ENCODE measurements at places on chromosomes 1 and 21.

GRCh38 chr1:224430511-224431113 is 4.0 kb downstream of the WDR26 start:
- peak; percentile 41 for DNase-seq

DNA sequence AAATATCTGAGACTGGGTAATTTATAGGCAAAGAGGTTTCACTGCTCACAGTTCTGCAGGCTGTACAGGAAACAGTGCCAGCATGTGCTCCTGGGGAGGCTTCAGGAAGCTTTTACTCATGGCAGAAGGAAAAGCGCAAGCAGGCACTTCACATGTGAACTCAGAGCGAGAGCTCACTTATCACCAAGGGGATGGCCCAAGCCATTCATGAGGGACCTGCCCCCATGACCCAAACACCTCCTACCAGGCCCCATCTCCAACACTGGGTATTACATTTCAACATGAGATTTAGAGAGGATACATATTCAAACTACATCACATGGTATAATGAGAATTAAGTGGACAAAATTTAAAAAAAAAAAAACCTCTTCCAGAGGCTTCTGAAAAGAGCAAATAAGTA is 13.7 kb downstream of the WASF2 start:
- DNase-seq: no peak

DNA sequence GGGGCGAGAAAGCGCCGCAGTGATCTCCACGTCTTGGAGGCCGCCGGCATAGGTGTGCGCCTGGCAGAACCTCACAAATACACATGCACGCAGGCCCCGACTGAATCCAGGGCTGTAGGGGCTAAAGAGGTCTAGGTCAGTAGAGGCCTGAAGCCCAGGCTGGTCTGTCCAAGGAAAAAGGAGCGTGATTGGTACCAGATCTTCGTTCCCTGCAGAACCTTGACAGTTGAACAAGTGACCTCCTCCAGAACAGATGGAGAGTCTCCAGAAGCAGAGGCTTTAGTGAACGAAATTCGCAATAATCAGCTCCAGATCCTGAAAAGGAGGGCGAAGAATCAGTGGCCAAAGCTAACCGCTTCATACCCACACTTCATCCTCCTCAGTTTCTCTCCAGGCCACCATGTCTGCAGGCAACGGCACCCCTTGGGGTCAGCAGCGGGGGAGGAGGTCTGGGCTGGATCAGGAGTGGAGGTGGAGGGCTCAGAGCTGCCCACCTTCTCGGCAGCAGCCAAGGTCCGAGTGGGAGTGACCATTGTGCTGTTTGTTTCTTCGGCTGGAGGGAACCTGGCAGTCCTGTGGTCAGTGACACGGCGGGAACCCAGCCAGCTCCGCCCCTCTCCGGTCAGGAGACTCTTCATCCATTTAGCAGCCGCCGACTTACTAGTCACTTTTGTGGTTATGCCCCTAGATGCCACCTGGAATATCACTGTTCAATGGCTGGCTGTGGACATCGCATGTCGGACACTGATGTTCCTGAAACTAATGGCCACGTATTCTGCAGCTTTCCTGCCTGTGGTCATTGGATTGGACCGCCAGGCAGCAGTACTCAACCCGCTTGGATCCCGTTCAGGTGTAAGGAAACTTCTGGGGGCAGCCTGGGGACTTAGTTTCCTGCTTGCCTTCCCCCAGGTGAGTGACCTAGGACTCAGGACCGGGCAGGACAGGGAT is 749 bp upstream of the PEX11B start:
- DNase-seq: no peak

- no peak for DNase-seq
Observed at GRCh38 chr1:235423214-235423652, 56.0 kb downstream of the TBCE start.

DNA sequence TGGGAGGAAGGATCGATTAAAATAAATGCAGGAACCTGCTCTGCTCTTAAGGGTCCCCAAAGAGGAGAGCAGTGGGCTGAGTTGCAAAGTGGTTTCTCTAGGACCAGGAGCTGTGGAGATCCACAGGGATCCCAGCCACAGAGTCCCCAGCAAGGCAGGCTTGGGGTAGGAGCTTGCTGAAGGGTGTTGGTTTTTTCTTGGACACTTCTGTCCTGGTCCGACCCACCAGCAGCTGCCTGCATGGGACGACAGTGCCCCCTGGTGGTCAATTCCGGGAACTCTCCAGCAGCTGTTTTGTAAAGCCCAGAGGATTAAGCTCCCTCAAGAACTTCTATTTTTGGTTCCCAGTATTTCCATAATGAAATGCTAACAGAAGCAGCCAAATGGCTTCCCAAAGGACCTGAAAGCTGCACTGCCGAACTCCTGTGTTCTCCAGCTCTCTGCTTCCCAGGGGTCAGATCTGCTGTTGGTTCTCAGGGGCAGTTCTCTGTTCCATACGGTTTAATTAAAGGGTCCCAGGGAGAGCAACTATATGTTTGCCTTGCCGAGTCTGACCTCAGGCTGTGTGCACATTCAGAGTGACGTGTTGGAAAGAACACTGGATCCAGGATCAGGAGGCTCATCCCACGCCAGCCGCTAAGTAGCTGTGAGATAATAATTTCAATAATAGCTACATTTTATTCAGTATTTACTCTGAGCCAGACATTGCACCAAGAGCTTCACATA is 23.2 kb downstream of the NENF start:
- peak; percentile 69 for DNase-seq

DNA sequence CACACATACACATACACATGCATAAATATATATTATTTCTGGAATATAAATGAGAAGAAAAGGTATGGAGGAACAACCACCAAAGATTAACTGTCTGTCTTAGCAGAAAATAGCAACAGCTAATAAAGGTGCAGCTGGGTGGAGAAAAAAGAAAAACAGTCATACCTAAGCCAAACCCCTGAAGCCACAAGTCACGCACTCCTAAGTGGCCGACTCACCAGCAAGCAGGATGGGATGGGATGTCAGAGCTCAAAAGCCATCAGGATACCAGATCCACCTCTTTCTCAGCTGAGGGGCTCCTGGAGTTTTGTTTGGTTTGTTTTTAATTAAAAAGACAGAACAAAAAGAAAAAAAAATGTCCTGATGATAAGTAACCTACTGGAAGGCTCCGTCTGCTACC is 64.7 kb upstream of the HIVEP3 start:
- DNase-seq: no peak

GRCh38 chr1:182386980-182387379 is 4.6 kb downstream of the GLUL start:
- no peak for DNase-seq

GRCh38 chr1:68339505-68339904 is 107.2 kb upstream of the WLS start:
- DNase-seq: no peak

- no peak for DNase-seq
Observed at GRCh38 chr1:55993646-55994318, 585.6 kb downstream of the PLPP3 start.

GRCh38 chr1:121444096-121444495 is 259.3 kb downstream of the SRGAP2C start:
- no peak for DNase-seq

GRCh38 chr1:106022312-106022902 is 1034.1 kb upstream of the PRMT6 start:
- DNase-seq: no peak

DNA sequence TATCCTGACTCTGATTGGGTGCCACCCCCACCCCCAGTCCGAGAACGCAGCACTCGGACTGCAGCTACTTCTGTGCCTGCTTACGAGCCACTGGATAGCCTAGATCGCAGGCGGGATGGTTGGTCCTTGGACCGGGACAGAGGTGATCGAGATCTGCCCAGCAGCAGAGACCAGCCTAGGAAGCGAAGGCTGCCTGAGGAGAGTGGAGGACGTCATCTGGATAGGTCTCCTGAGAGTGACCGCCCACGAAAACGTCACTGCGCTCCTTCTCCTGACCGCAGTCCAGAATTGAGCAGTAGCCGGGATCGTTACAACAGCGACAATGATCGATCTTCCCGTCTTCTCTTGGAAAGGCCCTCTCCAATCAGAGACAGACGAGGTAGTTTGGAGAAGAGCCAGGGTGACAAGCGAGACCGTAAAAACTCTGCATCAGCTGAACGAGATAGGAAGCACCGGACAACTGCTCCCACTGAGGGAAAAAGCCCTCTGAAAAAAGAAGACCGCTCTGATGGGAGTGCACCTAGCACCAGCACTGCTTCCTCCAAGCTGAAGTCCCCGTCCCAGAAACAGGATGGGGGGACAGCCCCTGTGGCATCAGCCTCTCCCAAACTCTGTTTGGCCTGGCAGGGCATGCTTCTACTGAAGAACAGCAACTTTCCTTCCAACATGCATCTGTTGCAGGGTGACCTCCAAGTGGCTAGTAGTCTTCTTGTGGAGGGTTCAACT is 2.1 kb downstream of the RBM15 start:
- no peak for DNase-seq

DNA sequence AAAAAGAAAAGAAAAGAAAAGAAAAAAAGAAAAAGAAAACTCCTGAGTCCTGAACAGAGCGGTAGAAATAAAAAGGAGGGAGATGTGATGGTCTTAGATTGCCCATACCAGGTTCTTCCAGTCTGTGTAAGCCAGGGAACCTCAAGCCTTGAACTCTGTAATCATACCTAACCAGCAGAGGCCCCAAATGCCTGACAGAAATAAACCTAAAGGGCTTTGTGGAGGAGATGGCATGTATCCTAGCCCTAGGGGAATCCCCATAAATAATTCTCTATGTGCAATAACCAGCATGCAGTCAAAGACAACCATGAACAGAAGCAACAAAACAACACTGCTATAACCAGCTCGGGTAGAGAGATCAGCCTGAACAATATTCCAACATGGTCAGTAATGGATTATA is 40.4 kb downstream of the USP48 start:
- no peak for DNase-seq

- DNase-seq: no peak
Observed at GRCh38 chr1:170030212-170030611, 44.3 kb downstream of the KIFAP3 start.

GRCh38 chr21:41080485-41081121 is 87.4 kb upstream of the BACE2 start:
- DNase-seq: no peak

DNA sequence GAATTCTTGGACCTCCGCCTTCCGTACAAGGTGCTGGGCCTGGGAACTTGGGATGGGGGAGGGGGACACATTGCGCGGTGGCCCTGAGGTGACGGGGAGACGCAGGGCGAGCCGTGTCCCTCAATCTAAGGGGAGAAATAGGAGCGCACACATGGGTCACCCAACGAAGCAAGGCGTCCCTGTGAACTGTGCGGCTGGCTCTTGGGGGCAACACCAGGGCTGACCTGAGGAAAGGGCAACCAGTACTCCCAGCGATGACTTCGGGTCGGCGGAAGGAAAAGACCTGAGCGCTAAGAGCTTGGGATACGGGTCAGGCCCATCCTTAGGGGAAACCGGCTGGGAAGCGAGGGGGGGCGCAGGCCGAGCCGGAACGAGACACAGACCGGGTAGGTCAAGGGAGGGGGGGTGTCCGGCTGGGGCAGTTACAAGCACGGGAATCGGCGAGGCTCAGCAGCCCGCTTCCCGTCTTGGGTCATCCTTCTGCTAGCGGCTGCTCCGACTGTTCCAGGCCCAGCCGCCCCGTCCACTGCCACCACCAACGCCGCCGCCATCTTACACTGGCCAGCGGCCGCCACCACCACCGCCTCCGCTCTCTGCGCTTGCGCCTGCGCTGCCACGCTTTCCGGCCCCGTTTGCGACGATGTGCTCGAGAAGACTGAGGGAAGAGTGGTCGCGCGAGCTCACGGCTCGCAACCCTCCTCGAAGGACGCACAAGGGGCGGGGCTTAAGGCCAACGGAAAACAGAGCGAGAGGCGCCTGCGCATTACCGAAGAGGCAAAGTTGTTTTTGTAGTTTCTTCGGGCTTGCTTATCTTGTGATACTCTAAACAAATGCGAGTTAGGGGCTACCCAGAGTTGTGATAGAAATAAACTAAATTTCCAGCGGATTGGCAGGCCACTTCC is at the start of gene DCAF8:
Gene DCAF8, minus strand, starts transcription at position 657 of the 902 bp plus-strand sequence. CDS start 18,541 bp downstream, outside the sequence.
- peak; percentile 98 for DNase-seq

DNA sequence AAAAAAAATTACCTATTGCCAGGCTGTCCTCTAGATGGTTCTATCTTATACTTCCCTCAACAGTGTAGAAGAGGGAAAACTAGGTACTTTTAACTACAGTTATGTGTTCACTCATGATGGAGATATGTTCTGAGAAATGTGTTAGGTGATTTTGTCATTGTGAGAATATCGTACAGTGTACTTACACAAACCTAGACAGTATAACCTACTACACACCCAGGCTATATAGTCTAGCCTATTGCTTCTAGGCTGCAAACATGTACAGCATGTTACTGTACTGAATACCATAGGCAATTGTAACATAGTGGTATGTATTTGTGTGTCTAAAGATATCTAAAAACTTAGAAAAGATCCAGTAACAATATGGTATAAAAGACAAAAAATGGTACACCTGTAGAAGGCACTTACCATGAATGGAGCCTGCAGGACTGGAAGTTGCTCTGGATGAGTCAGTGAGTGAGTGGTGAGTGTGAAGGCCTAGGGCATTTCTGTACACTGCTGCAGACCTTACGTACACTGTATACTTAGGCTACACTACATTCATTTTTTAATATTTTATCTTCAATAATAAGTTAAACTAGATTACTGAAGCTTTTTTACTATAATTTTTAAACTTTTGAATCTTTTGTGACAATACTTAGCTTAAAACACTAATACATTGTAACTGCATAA is 13.2 kb downstream of the MGST3 start:
- no peak for DNase-seq

GRCh38 chr1:97726386-97726785 is 194.4 kb downstream of the DPYD start:
- DNase-seq: no peak

GRCh38 chr1:27570784-27571183 is 33.2 kb downstream of the AHDC1 start:
- no peak for DNase-seq

GRCh38 chr1:68370101-68370915 is 79.4 kb downstream of the RPE65 start:
- DNase-seq: no peak

GRCh38 chr1:31800674-31800967 is 15.2 kb downstream of the SPOCD1 start:
- DNase-seq: no peak

- DNase-seq: no peak
Observed at GRCh38 chr1:9291914-9292360, 757 bp upstream of the SPSB1 start.

DNA sequence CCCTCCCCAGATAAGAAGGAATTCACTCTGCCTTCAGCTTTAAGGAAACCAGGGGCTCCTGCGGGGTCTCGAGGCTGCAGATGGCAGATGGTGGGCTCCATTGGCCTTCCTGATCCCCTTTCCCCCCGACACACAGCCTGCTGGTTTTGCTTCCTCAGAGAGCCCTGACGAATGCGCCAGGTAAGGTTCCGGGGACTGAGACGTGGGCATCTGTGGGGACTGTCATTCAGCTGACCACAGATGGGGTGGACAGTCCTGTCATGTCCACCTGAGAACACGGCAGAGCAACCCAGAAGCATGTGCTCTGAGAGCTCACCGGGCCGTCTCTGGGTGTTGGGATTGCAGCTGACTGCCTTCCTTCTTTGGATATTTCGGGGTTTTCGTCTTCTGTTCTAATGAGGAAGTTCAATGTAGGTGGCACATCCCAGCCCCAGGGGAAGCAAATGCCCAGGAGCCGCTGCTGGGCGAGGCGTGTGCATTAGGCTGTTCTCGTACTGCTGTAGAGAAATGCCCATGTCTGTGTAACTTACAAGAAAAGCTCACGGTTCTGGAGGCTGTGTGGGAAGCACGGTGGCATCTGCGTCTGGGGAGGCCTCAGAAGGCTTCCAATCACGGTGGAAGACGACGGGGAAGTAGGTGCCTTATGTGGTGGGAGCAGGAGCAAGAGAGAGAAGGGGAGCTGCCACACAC is 22.6 kb upstream of the TTC34 start:
- DNase-seq: no peak

GRCh38 chr1:246527402-246528088 is 20.5 kb upstream of the SMYD3 start:
- no peak for DNase-seq

All from left kidney (tissue), 8 donors.